ENCODE measurements at places on chromosomes 7 and 10. TPM values are rescaled to one million over a fixed set of nuclear protein-coding genes. Genes with fewer than 3 reads are reported as not detected.

Gene H2BK1
- total RNA-seq = not detected

DNA sequence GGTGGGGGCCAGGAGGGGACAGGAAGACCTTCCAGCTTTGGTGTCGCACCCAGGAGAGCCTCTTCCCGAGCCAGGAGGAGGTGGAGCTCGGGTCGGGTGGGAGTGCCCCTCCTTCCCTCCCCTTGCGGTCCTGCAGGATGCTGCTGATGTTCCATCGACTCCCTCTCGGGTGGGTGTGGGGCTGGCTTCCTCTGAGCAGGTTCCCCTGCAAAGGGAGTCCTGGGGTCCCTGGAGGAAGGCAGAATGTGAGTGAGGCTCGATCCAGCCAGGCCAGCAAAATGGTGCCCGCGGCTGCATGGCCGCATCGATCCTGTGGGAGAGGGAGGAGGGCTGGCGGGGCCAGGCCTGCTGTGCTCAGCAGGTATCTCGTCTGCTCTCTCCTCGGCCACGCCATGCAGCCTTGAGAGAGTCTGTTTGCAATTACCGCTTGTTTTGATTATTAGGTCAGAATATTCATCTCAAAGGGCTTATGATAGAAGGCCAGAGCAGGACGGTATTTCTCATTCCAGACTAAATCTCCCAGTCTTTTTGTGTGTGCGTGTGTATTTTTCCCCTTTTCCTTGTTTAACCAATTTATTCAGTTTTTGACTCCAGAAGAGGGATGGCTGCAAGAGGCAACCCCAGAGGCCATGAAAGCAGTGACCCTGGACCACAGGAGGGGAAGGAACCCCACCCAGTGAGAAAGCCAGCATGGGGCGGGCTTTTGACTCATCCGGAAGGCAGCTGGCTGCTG is 137.3 kb upstream of the ZMIZ1 start:
- no peak overlapping the region for H3K4me3 ChIP-seq
- DNase-seq = no peak
- H3K27me3 ChIP-seq = no peaks in the 10 kb centered on the region
- no peaks in the 10 kb centered on the region for H3K4me1 ChIP-seq
- H3K36me3 ChIP-seq = no peaks in the 10 kb centered on the region

- no peak for DNase-seq
- H3K4me3 ChIP-seq = no peak overlapping the region
These were observed 96.6 kb upstream of the KLF6 start for GRCh38 chr10:3881622-3882021.

Gene LIPF
- total RNA-seq = not detected

GRCh38 chr10:38146579-38147333 is 52.6 kb downstream of the ZNF37A start:
- H3K4me3 ChIP-seq = no peak overlapping the region
- H3K36me3 ChIP-seq = no peaks in the 10 kb centered on the region
- no peak overlapping the region for H3K27ac ChIP-seq
- DNase-seq = no peak
- H3K27me3 ChIP-seq = no peaks in the 10 kb centered on the region
- H3K4me1 ChIP-seq = no peaks in the 10 kb centered on the region

Gene UCN3
- not detected for total RNA-seq

Gene ASB10
- not detected for total RNA-seq
